Activated naive CD4-positive, alpha-beta T cell treated with anti-CD3 and anti-CD28 coated beads for 36 hours (primary cell): ENCODE measurements at places on chromosomes 4 and X.

DNA sequence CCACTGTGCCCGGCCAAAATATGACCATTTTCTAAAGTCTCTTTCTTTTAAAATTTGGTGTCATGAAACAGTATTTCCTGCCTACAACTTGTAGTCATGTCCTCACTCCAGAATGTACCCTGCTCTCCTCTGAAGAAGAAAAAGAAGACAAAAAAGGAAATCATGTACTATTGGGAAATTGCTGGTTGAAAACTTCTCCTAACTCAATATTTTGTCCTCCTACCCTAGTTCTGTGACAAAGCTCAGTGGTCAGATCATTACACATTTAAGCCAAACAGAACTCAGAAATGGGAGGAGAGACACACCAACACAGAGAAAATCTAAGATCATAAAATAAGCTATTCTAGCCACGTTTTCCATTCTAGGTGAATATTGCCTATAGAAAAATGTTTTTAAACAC is 127.7 kb downstream of the IRF2 start:
- no peak for DNase-seq

DNA sequence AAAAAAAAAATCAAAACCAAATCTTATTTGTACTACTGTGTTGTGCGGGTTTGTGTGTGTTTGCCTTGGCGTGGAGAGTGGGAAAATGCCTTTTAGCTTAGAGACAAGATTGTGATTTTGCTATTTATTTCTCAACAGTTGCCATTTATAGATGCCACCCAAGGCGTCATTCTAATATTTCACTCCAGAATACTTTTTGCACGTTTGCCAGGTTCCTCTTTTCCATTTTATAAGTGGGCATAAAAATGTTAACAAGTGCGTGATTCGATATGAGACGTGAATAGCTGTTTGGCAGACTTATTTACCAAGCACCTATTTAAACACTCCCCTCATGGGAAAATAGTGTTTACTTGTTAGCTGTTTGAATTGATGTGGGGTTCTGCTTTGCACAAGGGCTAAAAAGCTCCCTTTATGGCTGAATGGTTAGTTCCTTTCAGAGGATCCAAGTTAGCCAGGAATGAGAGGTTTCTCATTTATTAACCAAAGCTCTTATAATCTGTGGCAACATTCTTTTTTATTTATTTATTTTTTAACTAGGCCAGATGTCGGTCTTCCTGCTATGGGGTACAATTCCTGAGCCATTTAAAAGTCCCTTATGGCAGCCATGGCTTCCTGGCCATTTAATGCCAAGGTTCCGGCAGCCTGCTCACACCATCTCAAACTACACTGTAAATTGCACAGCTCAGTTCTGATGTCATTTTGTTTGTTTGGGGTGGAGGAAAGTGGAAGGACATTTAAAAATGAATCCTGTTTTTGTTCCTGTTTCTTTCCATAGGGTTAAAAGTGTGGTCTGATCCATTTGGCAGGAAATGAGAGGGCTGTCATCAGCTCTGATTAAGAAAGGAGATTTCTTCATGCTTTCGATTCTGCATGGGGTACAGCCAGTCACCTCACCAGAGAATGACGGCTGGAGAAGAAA is 14.6 kb downstream of the SMIM20 start:
- no peak for DNase-seq

- no peak for DNase-seq
Observed at GRCh38 chrX:55014897-55015299, 14.7 kb downstream of the APEX2 start.

DNA sequence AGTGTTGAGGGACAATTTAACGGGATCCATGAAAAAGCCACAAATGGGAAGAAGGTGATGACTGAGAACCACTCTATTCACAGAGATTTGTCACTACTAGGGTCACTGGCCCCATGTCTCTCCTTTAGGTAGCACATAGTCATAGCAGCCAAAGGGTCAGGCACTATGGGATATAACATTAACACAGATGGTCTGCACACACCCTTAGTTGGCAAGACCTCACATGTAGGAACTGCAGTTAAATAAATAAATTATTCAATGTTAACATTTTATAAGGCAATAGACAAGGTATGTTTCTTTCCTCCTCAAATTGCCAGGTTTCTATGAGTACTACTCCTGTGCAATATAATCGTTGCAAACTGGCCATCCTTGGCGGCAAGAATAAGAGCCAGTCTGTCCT is 10.9 kb downstream of the RASGEF1B start:
- no peak for DNase-seq

DNA sequence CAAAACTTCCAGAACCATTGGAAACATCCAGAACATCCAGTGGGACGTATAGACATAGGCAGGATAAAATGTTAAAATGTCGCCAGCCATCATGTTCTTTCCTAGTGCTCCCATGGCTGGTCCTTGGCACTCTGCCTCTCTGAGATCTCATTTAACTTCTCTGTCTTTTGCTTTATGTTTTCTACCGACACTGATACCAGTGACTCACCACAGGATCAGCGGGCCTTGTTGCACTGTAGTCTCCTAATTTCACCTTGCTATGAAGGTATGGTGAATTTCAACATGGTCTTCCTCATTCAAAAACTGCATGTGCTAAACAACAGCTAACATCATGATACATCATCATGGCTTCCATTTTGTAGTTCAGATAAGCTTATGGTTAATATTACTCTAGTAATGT is 521.0 kb upstream of the IGFBP7 start:
- DNase-seq: no peak
